ENCODE measurements at places on chromosomes 7 and 10. TPM values are rescaled to one million over a fixed set of nuclear protein-coding genes. Genes with fewer than 3 reads are reported as not detected.

- peak; percentile 14 for DNase-seq
These were observed 400.3 kb upstream of the ADARB2 start for GRCh38 chr10:2137549-2138174.

DNA sequence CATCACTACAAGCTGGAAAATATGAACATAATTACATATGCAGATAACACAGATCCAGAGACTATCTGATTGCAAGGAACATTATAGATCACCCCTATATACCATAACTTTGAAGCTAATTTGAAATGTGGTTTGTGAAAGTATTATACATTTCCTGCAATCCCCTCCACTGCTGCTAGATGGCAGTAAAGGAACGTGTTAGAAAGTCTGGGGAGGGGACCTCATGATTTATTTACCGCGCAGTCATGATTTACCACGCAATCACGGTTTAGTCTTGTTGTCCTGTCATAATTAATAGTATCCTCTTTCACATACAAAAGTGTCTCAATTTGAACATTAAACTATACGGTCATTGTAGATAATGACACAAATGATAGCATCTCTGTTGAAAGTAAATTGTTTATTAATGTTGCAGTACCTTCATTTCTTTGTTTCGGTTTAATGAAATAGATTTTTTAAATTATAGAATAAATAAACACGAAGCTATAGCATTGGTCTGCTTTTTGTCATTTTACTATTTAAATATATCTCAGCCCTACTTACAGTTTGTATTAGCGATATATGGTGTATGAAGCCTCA lies 145.3 kb upstream of the PRSS1 start:
- DNase-seq: peak; percentile 69

The SLC25A40 gene
- total RNA-seq: 49.7 TPM

The PLAC9 gene
- total RNA-seq: not detected

The ZCWPW1 gene
- total RNA-seq: 2.4 TPM

The TRIM50 gene
- not detected for total RNA-seq

The RAB19 gene
- total RNA-seq: 7.2 TPM

DNA sequence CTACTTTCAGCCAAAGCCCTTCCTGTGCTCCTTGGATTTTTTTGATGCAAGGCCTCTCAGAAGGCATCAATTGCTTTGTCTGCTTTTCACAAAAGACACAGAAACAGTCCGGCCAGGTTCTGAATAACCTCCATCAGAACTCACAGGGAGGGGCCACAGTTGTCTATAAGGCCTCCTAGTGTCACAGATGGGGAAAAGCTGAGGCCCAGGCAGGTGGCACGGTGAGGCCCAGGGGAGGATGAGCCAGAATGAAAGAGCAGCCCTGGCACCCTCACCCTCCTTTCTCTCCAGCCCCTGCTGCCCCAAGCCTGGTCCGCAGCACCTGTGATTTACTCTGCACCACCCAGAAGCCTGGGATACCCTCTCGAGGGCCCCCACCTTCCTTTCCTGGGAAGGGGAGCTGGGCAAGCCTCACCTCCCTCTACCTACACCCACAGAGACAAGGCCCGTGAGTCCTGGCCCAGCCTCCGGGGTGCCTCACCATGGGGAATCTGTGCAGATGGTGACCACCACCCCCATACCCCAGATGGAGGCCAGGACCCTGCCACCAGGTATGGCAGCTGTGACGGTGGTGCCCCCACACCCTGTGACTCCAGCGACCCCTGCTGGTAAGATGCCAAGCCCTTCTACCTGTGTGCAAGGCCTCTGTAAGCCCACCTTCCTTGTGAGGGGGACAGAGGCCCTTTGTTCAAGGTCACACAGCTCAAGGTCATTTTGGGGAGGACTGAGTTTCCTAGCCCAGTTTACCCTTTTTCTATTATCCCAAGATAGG lies 26.2 kb upstream of the ZNF467 start:
- DNase-seq: peak; percentile 61

DNA sequence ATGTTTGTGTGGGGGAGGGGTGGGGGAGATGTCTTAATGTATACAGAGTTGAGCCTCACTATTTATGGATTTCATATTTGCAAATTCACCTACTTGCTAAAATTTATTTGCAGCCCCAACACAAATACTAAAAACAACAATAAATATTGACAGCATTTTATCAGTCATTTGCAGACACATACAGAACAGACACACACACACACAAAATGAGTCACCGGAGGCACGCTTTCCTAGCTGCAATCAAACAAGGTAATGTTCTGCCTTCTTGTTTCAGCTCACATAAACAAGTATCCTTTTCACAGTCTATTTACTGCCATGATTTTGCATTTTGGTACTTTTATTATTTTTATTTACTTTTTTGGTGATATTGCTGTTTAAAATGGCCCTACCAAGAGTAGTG lies 88.5 kb downstream of the IPMK start:
- DNase-seq: no peak

The NRP1 gene
- total RNA-seq: 0.40 TPM

DNA sequence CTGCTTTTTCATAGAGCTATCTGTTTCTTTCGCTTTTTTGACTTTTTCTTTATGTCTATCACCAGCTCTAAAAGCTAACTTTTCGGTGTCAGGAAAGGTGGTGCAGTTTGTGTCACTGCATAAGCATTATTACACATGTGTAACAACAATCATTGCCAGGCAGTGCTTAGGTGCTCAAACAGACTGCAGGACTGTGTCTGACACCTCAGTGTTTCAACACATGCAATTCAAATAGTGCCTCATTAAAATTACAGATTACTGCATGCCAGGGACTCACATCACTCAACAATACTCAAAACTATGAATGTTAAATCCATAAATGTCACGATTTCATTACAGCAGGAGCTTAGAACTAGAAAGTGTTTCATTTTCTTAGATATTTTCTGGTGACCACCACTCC lies 265.3 kb upstream of the SMIM30 start:
- DNase-seq: no peak

Data from activated CD4-positive, alpha-beta T cell treated with anti-CD3 and anti-CD28 coated beads, Interleukin-2, amount 10 ng/mL, durations not matched to agents 7 days and 5 days (primary cell).